ENCODE measurements at places on chromosomes 6 and 20. TPM values are rescaled to one million over a fixed set of nuclear protein-coding genes. Genes with fewer than 3 reads are reported as not detected.

- H3K27me3 ChIP-seq, result no peaks in the 10 kb centered on the region
- H3K27ac ChIP-seq, result no peak overlapping the region
- H3K36me3 ChIP-seq, result no peaks in the 10 kb centered on the region
- H3K4me3 ChIP-seq, result no peak overlapping the region
Measured at GRCh38 chr6:14276667-14277404, 159.3 kb downstream of the CD83 start.

The RRAGD gene
- total RNA-seq, result 91.4 TPM

The LCA5 gene
- 2.2 TPM for total RNA-seq

The TNFRSF21 gene
- 5.6 TPM for total RNA-seq

DNA sequence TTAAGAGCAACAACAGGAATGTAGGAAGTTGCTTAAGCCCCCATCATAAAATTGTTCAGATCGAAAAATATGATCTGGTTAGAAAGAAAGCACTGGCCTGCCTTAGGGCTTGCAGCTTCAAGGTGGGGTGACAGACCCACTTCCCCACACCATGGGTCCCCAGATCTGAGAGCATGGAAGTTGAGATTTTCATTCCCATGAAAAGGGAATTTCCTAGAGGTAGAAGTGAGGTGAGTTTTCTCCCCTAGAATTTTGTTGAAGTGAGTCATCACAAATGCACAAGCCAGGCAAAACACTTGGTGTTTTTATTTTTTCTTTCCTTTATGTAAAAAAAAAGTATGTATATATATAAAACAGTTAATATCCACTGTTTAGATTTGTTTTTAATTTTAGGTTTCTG is 213.6 kb upstream of the SUPT3H start:
- no peaks in the 10 kb centered on the region for H3K4me1 ChIP-seq
- no peaks in the 10 kb centered on the region for H3K27me3 ChIP-seq
- H3K27ac ChIP-seq, result no peak overlapping the region
- DNase-seq, result no peak
- H3K36me3 ChIP-seq, result no peaks in the 10 kb centered on the region

DNA sequence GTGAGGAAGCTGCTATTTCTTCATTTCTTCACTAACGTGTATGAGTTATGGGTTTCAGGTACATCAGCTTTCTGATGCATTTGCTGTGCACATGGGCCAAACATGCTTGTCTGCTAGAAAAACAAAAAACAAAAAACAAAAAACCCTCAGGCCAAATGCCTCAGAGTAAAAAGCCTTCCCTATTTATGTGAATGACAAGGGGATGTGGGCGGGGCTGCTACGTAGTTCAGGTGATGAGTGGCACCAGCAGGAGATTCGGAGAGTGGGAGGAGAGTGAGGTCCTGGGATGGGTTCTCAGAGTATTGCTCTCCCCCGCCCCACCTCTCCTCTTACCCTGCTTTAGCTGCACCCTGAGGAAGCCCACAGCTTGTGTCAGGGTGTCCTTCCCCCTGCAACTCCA is 596.8 kb upstream of the JAG1 start:
- no peaks in the 10 kb centered on the region for H3K27me3 ChIP-seq
- H3K27ac ChIP-seq, result no peak overlapping the region

GRCh38 chr6:158879180-158879579 is 60.0 kb upstream of the EZR start:
- no peaks in the 10 kb centered on the region for H3K27me3 ChIP-seq
- no peak for DNase-seq
- H3K4me3 ChIP-seq, result no peak overlapping the region
- H3K36me3 ChIP-seq, result no peaks in the 10 kb centered on the region

The RGS17 gene
- 0.38 TPM for total RNA-seq

DNA sequence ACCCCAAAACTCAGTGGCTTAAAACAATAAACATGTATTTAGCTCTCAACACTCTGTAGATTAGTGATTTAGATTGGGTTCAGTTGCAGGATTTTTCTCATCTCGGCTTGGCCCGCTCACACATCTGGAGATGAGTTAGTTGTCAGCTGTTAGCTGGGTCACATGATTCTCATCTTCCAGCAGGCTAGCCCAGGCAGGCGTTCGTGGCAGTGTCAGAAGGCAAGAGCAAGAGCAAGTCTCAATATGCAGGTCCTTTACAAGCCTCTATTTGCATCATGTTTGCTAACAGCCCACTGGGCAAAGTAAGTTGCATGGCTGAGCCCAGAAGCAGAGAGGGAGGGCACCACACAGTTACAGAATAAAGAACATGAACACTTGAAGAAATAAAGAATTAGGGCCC is 83.6 kb upstream of the MYLIP start:
- no peaks in the 10 kb centered on the region for H3K27me3 ChIP-seq
- peaks cover 2% of the 10 kb centered on the region for H3K4me1 ChIP-seq
- no peak overlapping the region for H3K4me3 ChIP-seq
- no peaks in the 10 kb centered on the region for H3K36me3 ChIP-seq
- no peak for DNase-seq

- H3K4me3 ChIP-seq, result no peak overlapping the region
- no peaks in the 10 kb centered on the region for H3K27me3 ChIP-seq
- no peaks in the 10 kb centered on the region for H3K36me3 ChIP-seq
Measured at GRCh38 chr20:55668631-55669030, 336.7 kb downstream of the CBLN4 start.

DNA sequence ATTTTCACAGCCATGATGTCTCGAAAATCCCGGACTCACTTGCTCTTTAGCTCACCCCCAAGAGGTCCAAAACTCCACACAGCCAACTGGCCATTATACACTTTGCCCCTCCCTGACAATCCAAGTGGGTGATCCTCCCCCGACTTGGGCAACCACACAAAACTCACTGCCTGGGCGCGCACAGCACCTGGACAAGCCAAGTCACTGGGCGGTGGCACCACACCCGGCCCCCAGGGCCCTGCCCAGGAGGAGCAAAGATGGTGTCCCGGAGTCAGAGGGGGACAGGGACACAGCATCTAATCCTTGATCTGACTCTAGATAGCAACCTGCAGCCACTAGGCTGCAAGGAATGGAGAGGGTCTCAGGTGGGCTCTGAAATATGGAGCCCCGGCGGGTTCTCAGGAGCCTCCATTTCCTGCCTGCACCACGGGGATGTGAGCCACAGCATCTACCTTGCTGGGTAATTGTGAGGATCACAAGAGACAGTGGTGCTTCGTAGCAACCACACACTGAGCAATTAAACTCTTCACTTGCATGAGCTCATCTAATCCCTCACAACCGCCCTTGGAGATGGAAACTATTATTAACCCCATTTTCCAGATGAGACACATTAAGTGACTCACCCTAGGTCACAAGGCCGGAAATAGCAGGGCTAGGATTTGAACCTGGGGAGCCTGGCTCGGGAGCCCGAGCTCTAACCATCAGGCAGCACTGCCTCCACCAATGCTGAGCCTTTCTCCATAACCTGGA is 66.6 kb downstream of the BMP7 start:
- H3K4me1 ChIP-seq, result no peaks in the 10 kb centered on the region
- DNase-seq, result no peak
- no peak overlapping the region for H3K4me3 ChIP-seq
- H3K27ac ChIP-seq, result no peak overlapping the region
- no peaks in the 10 kb centered on the region for H3K36me3 ChIP-seq

GRCh38 chr20:51497542-51498467 is 44.7 kb downstream of the NFATC2 start:
- no peaks in the 10 kb centered on the region for H3K36me3 ChIP-seq
- H3K4me3 ChIP-seq, result no peak overlapping the region
- H3K27ac ChIP-seq, result no peak overlapping the region
- peak; percentile 32 for DNase-seq
- peaks cover 4% of the 10 kb centered on the region for H3K4me1 ChIP-seq
- no peaks in the 10 kb centered on the region for H3K27me3 ChIP-seq

The FERMT1 gene
- 2.2 TPM for total RNA-seq

DNA sequence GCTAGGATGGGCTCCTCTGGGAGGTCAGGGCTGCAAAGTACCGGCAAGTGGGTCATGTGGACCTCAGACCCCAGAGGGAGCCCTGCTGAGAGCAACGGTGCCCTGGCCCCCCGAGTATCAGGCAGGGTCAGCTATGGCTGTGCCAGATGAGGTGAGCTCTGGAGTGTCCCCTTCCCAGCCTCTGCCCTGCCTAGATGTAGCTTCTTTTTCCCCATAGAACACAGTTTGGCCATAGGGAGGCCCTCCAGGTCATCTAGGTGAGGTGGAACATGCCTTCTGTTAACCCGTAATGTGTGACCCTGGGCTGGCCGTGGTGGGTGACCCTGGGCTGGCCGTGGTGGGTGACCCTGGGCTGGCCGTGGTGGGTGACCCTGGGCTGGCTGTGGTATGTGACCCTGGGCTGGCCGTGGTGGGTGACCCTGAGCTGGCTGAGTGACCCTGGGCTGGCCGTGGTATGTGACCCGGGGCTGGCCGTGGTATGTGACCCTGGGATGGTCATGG is 21.2 kb upstream of the PCMTD2 start:
- H3K4me1 ChIP-seq, result peaks cover 19% of the 10 kb centered on the region
- H3K4me3 ChIP-seq, result no peak overlapping the region
- H3K27me3 ChIP-seq, result no peaks in the 10 kb centered on the region
- DNase-seq, result peak; percentile 24
- H3K27ac ChIP-seq, result peak overlapping the region; percentile 39
- no peaks in the 10 kb centered on the region for H3K36me3 ChIP-seq

- H3K27me3 ChIP-seq, result no peaks in the 10 kb centered on the region
- H3K4me1 ChIP-seq, result no peaks in the 10 kb centered on the region
- no peak overlapping the region for H3K4me3 ChIP-seq
- no peak for DNase-seq
- no peaks in the 10 kb centered on the region for H3K36me3 ChIP-seq
- H3K27ac ChIP-seq, result no peak overlapping the region
Measured at GRCh38 chr6:106746652-106747051, 117.3 kb downstream of the QRSL1 start.

The WFDC5 gene
- total RNA-seq, result not detected

The OXT gene
- total RNA-seq, result not detected

DNA sequence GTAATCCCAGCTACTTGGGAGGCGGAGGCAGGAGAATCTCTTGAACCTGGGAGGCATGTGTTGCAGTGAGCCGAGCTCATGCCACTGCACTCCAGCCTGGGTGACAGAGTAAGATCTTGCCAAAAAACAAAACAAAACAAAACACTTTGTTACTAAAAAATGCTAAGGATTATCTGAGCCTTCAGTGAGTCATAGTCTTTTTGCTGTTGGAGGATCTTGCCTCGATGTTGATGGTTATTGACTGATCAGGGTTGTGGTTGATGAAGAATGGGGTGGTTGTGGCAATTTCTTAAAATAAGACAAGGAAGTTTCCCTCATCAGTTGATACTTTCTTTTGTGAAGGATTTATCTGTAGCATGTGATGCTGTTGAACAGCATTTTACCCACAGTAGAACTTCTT is 196.8 kb upstream of the HDDC2 start:
- no peak for DNase-seq
- H3K4me3 ChIP-seq, result no peak overlapping the region
- no peak overlapping the region for H3K27ac ChIP-seq

DNA sequence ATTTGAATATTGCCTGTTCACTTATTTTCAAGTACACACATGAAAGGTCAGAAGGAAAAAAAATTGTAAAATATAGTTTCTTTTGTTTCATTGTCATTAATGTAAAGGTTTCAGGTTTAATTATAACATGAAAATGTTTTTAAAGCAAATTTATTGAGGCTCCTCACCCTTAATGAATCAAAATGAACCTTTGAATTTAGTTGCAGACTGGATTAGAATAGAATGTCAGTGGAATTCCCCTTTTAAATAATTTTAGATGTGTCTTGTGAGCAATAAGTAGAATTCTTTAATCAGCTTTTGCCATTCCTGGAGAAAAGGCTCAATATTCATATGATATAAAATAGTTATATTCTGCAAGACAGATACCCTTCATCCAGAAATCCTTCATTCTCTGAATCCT is 70.7 kb upstream of the SMIM8 start:
- DNase-seq, result no peak

- peaks cover 4% of the 10 kb centered on the region for H3K27me3 ChIP-seq
- no peak overlapping the region for H3K27ac ChIP-seq
- no peak for DNase-seq
- H3K4me1 ChIP-seq, result no peaks in the 10 kb centered on the region
Measured at GRCh38 chr20:16693278-16693677, 36.5 kb upstream of the SNRPB2 start.

GRCh38 chr6:157804448-157805327 is 18.4 kb upstream of the SNX9 start:
- H3K36me3 ChIP-seq, result no peaks in the 10 kb centered on the region
- H3K27me3 ChIP-seq, result no peaks in the 10 kb centered on the region
- H3K4me1 ChIP-seq, result no peaks in the 10 kb centered on the region
- no peak overlapping the region for H3K4me3 ChIP-seq
- no peak overlapping the region for H3K27ac ChIP-seq
- DNase-seq, result no peak

DNA sequence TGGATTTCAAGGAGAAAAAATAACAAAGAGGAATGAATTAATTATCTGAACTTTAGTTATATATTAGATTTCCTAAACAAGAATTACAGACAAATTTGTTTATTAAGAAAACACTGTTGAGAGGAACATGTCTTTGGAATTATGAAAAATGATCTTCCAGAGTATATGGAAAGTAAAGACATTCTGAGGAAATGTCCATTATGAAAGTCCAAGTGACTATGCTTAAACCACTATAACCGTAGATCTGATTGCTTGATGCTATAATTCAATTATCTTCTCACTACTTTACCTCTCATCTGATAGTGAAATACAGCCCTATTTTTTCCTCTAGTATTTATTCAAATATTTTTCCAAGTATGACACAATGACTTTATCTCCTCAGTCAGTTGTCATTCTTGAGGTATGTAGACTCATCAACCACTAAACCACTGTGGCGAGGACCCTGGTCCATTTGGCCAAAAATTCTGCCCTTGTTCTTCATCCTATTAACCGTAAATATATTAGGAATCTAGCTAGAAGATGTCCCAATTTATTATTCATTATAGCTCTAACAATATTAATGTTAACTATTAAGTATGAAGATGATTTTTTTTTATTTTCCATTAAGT is 37.3 kb upstream of the AHI1 start:
- no peak for DNase-seq
- H3K27ac ChIP-seq, result no peak overlapping the region
- H3K4me1 ChIP-seq, result no peaks in the 10 kb centered on the region

DNA sequence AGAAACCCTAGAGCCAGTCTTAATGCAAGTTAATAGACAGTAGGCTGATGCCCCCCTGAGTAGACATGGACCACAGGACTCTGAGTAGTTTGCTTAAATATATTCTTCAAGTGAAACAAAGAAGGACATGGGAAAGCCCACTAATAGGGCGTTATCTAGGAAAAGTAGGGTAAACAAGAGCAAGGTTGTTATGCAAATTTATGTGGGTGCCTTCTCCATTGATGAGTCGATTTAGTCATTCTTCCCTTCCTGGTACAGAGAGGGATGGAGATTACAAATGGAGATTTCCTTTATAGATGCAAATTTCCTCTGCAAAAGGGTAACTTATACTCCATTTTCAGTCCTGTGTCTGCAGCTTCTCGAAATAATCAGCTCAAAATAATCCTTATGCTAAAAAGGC is 262.0 kb downstream of the CD83 start:
- no peak for DNase-seq
- no peaks in the 10 kb centered on the region for H3K27me3 ChIP-seq
- H3K4me1 ChIP-seq, result peaks cover 6% of the 10 kb centered on the region
- no peak overlapping the region for H3K4me3 ChIP-seq
